Fibroblast of the aortic adventitia (primary cell): ENCODE measurements at places on chromosomes 1 and 21. TPM values are rescaled to one million over a fixed set of nuclear protein-coding genes. Genes with fewer than 3 reads are reported as not detected.

The DMRTA2 gene
- 0.18 TPM in 1 of 2 replicates, not detected in the other for total RNA-seq

The LIPI gene
- total RNA-seq: not detected in 2 replicates

The CRNN gene
- not detected in 2 replicates for total RNA-seq

The KLHDC9 gene
- total RNA-seq: 0.90 and 1.8 TPM in 2 replicates

The OR2G6 gene
- total RNA-seq: not detected in 2 replicates

The PTGER3 gene
- total RNA-seq: 1.5 and 11.7 TPM in 2 replicates

The BACE2 gene
- 122 and 127 TPM in 2 replicates for total RNA-seq

The BRINP3 gene
- total RNA-seq: 2.3 and 3.4 TPM in 2 replicates

The SARS1 gene
- total RNA-seq: 321 and 576 TPM in 2 replicates

The ADAMTS5 gene
- total RNA-seq: 4.6 and 24.0 TPM in 2 replicates

The PRMT2 gene
- total RNA-seq: 96.6 and 338 TPM in 2 replicates

The PROX1 gene
- 0.36 TPM in 1 of 2 replicates, not detected in the other for total RNA-seq

The TDRD10 gene
- not detected in 2 replicates for total RNA-seq

The GJA5 gene
- total RNA-seq: 0.74 TPM in 1 of 2 replicates, not detected in the other

The FAM72A gene
- 2.9 and 4.8 TPM in 2 replicates for total RNA-seq

The TNFAIP8L2 gene
- total RNA-seq: not detected in 2 replicates

The CA6 gene
- total RNA-seq: not detected in 2 replicates

The SPRR2E gene
- not detected in 2 replicates for total RNA-seq

The TRNP1 gene
- 11.6 and 19.1 TPM in 2 replicates for total RNA-seq

The HES4 gene
- total RNA-seq: 0.36 and 0.82 TPM in 2 replicates

The PAQR7 gene
- 2.8 and 6.9 TPM in 2 replicates for total RNA-seq

The PAQR6 gene
- 0.63 TPM in 1 of 2 replicates, not detected in the other for total RNA-seq

The HAPLN2 gene
- total RNA-seq: not detected in 2 replicates

The RGS2 gene
- total RNA-seq: 61.5 and 86.1 TPM in 2 replicates
